Heart right ventricle (tissue), 16 donors: ENCODE measurements at places on chromosomes 1 and 21. TPM values are rescaled to one million over a fixed set of nuclear protein-coding genes. Genes with fewer than 3 reads are reported as not detected.
A peak's percentile ranks its signal among the peaks of the same experiment; 100 is the strongest.

ATAD3C gene
- 2.2 TPM for total RNA-seq

GRCh38 chr21:44528634-44528995 is 11.4 kb downstream of the KRTAP10-1 start:
- no peak for DNase-seq
- H3K4me1 ChIP-seq, result no peaks in the 10 kb centered on the region
- no peak overlapping the region for H3K27ac ChIP-seq
- H3K36me3 ChIP-seq, result no peaks in the 10 kb centered on the region
- no peaks in the 10 kb centered on the region for H3K27me3 ChIP-seq
- no peak overlapping the region for H3K4me3 ChIP-seq

GRCh38 chr21:38443110-38443509 is 55.2 kb downstream of the ERG start:
- no peak overlapping the region for H3K27ac ChIP-seq
- no peak for DNase-seq
- H3K36me3 ChIP-seq, result no peaks in the 10 kb centered on the region
- no peaks in the 10 kb centered on the region for H3K27me3 ChIP-seq
- peaks cover 39% of the 10 kb centered on the region for H3K4me1 ChIP-seq

DNA sequence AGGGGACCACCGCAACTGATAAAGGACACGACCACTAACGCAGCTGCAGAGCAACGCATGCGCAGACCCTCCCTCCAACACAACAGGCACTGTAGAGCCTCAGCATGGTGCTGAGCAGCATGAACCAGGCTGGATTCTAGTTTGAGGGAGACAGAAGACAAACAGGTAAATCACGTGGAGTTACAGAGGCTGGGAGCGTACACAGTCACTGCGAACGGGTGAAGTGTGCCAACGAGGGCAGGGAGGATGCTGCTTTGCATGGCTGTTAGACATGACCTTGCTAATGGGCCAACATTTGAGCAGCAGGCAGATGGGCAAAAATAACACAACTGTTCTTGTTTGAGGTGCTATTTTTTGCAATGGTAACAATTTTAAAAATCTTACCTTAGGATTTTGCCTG is 55.2 kb upstream of the NADK start:
- H3K36me3 ChIP-seq, result no peaks in the 10 kb centered on the region
- H3K4me3 ChIP-seq, result no peak overlapping the region
- H3K4me1 ChIP-seq, result peaks cover 28% of the 10 kb centered on the region
- DNase-seq, result no peak

DNA sequence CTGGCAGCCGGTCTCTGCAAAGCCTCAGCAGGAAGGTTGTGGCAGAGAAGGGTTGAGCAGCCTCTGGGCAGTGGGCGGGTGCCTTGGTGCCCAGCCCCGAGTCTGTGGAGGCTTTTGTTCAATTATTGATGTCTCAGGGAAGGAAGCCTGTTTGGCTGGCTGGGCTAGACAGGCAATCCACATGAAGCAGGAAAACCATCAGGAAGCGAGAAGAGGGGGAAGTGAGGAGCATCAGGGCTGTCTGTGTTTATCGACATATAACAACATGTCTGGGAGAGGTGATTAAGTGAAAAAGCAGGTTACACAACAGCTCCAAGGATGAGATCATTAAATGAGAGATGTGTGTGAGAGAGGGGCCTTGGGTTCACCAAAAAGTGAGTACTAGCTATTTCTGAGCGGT is 105.4 kb downstream of the UBE2U start:
- no peak overlapping the region for H3K27ac ChIP-seq
- H3K36me3 ChIP-seq, result no peaks in the 10 kb centered on the region
- H3K4me1 ChIP-seq, result no peaks in the 10 kb centered on the region
- no peak overlapping the region for H3K4me3 ChIP-seq

DNA sequence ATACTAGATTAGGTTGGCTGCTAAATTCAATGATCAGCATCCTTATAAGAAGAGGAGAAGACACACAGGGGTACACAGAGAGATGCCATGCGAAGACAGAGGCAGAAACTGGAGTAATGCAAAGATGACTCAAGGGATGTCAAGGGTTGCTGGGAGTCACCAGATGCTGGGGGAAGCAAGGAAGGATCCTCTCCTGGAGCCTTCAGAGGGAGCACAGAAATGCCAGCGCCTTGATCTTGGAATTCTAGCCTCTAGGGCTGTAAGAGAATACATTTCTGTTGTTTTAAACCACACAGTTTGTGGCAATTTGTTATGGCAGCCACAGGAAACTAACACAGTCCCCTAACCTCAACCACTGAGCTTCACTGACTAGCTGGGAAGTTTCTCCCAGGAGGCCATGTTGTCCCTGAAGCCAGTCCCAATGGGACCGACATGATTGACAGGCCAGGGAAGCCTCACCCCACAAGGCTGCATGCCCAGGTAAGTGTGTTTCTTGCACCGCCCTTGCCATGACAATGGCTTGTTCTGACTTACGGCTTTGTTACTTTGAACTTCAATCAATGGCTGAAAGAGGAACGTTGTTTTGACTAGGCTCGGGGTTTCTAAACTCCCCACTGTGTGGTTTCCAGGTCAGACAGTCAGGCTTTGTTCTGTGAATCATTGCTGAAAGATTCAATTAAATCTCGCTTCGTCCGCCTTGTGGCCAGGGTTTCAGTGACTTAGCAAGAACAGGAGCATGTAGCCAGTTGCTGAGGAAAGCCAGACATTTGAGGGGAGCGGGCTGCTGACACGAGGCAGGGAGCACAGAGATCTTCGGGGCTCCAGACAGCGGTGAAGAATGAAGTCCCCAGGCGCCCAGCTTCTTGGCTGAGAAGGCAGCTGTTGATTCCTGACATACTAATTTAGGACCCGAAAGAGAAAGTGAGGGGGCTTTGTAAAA is 62.3 kb downstream of the RUNX1 start:
- H3K27me3 ChIP-seq, result peaks cover 21% of the 10 kb centered on the region
- DNase-seq, result no peak
- no peak overlapping the region for H3K4me3 ChIP-seq
- H3K36me3 ChIP-seq, result no peaks in the 10 kb centered on the region
- no peak overlapping the region for H3K27ac ChIP-seq
- H3K4me1 ChIP-seq, result peaks cover 74% of the 10 kb centered on the region

DNA sequence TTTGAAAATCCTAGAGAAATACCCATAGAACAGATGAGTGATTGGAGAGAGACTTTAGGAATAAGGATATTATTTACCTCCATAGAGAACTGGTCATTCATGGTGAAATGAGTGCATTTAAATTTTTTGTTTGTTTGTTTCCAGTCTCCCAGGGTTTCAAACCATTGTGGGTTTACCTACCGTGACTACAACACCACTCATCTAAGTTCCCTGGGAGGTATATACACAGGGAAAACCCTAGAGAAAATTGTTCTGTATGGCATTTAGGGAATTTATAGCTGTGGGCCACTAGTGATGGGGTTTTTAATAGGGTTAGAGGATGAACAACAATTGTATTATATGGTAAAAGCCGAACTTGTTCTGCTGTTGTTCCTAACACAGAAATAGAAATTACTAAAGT is 109.2 kb downstream of the USP25 start:
- peaks cover 24% of the 10 kb centered on the region for H3K36me3 ChIP-seq
- no peak for DNase-seq
- no peak overlapping the region for H3K27ac ChIP-seq

LRRC42 gene
- total RNA-seq, result 11.1 TPM

DNA sequence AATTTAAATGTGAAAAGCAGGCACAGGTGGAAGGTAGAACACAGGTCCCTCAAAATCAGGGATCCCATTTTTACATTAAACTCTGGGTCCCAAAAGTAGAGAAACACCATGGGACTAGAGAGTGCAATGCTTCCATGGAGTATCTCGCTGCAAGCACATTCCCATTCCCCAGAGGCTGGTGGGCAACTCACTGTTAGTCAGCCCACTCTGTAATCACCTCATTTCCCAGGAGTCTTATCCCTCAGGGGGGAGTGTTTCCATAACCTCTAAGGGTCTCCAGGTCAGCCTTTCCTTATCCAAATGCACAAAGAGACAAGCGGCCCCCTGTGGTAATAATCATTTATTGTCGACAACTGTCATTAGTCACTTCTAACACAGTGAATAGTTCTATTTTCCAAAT is 490.1 kb upstream of the LRRC7 start:
- no peak for DNase-seq
- H3K4me3 ChIP-seq, result no peak overlapping the region
- H3K4me1 ChIP-seq, result no peaks in the 10 kb centered on the region
- H3K27me3 ChIP-seq, result no peaks in the 10 kb centered on the region
- no peaks in the 10 kb centered on the region for H3K36me3 ChIP-seq

DNA sequence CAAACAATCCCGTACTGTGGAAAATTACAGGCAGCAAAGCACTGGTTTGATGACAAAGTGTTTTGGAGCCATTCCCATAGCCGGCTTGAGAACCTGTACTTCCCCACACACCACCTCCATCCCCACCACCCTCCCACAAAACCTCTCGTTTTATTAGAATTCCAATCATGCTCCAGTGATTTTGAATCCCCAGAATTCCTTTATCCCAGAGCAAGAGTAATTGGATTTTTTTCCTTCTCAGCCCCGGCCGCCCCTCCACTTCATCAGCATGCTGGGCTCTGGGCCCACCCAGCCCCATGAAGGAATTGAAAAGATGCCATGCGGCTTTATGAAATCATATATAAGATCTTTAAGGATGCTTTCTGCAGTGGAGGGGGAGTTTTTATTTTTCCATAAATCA is 136.6 kb downstream of the OMA1 start:
- no peak overlapping the region for H3K4me3 ChIP-seq
- H3K4me1 ChIP-seq, result no peaks in the 10 kb centered on the region
- no peaks in the 10 kb centered on the region for H3K36me3 ChIP-seq
- DNase-seq, result no peak

DNA sequence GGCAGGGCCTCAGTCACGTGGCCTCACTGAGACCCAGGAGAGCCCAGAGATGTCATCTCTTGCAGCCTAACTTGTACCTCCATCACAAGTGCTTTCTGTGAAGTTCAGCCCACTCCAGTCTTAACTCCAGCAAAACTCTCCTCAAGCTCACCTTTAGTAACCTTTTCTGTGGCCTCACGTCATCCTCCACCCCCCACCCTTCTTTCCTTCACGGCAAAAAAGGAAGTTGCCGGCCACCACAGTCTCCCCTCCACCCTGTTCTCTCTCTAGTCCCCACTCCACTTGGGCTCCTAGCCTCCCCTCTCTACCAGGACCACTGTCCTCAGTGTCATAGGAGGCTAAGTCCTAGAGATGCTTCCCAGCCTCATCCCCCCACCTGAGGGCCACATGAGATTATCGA is 106.9 kb downstream of the LACTBL1 start:
- no peak overlapping the region for H3K27ac ChIP-seq
- H3K36me3 ChIP-seq, result no peaks in the 10 kb centered on the region
- no peak overlapping the region for H3K4me3 ChIP-seq
- peaks cover 3% of the 10 kb centered on the region for H3K4me1 ChIP-seq
- no peak for DNase-seq
- H3K27me3 ChIP-seq, result no peaks in the 10 kb centered on the region

DNA sequence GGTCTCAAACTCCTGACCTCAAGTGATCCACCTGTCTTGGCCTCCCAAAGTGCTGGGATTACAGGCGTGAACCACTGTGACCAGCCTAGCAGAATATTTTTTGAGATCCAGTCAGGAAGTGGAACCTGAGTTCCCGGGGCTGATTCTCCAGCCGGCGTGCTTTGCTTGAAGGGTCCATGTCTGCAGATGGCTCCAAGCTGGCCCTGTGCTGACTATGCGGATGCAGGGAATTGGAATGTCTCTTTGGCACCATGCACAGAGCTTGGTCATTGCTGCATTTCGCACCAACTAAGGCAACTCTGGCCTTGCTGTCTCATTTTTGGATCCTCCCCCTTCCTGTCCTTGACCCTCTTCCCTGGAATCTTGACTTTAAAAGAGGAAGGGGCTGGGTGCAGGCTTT is 28.1 kb downstream of the ARHGEF10L start:
- no peaks in the 10 kb centered on the region for H3K36me3 ChIP-seq
- peak overlapping the region; percentile 91 for H3K27ac ChIP-seq
- no peak overlapping the region for H3K4me3 ChIP-seq
- no peak for DNase-seq
- peaks cover 98% of the 10 kb centered on the region for H3K4me1 ChIP-seq

GRCh38 chr1:31583082-31583994 is 7.0 kb downstream of the TINAGL1 start:
- no peak for DNase-seq
- no peaks in the 10 kb centered on the region for H3K27me3 ChIP-seq
- H3K36me3 ChIP-seq, result peaks cover 43% of the 10 kb centered on the region
- no peak overlapping the region for H3K4me3 ChIP-seq
- H3K27ac ChIP-seq, result peak overlapping the region; percentile 87
- peaks cover 79% of the 10 kb centered on the region for H3K4me1 ChIP-seq

PCP4 gene
- total RNA-seq, result 3.7 TPM

GNG4 gene
- total RNA-seq, result not detected

GRCh38 chr1:241992734-241993133 is 6.2 kb downstream of the MAP1LC3C start:
- H3K27me3 ChIP-seq, result no peaks in the 10 kb centered on the region
- DNase-seq, result no peak
